ENCODE measurements at places on chromosomes 11 and 22.

DNA sequence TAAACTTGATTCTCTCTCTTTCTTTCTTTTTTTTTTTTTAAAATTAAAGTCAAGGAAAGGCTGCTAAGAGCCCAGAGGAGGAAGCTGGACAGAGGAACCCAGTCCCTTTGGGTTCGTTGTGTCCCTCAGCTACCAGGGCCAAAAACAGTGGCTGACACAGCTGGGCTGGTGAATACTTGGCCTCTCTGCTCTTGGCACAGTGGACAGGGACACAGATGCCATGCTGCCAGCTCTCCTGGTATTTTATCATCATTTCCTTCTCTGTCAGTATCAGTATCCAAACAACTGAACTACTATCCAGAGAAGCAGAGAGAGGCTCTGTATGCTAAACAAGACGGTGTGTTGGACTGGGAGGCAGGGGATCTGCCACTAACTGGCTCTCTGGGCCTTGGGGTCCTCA lies 123.7 kb upstream of the CCDC90B start:
- no peak for DNase-seq

DNA sequence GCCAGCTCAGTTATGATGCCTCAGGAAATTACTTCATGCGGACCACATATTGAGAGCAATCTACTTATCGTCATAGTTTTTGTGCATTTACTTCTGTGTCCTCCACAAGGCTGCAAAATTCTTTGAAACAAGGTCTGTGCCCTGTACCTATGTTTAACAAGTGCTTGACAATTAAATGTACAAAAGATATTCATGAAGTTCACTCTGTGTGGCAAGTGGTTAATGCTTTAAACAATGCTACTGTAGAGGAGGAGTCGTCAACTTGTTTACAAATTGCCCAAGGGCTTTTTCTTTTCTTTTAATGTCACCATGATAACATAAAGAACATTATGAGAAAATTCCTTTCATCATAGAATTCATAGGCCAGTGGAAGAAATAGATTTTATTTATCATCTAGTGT lies 871.5 kb upstream of the CCDC90B start:
- DNase-seq = no peak

DNA sequence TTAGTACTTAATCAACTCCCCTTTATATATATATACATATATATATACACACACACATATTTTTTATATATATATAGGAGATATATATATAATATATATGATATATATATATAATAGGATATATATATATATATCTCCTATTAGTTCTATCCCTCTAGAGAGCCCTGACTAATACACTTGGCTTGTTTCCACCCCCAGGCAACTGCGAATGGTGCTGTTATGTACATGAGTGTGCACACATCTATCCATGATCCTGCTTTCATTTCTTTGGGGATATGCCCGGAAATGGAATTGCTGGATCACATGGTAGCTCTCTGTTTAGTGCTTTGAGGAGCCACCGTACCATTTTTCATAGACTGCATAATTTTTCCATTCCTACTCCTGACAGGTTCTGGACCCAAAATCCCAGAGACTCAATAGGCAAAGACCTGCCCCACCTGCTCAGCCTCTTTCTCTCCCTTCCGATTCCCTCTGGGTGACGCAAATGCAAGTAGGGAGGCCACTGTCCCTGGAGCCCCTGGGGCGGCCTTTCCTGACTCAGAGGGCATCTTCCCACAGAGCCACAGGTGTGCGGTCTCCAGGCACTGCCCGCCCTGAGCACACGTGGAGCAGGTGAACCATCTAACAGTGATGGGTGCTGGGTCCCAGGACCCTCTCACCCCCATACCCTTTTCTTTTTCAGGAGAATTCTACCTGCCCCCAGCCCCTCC lies 12.0 kb downstream of the FGF3 start:
- no peak for DNase-seq

DNA sequence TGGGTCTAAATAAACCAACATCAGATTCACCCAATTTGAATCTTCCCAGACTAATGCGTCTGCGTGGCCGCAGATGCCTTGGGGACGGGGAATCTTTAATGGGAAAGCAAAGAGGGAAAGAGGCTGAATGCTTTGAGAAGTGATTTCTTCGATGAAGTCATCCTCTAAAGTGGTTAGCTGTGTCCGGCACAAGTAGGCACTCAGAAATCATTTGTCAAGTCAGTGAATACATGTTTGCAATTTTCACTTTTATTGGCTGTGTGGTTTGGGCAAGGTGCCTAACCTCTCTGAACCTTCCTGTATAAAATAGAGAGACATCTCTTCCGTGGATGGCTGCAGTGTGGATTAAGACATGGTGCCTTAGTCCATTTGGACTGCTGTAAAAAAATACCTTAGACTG lies 19.7 kb upstream of the IFT27 start:
- no peak for DNase-seq

DNA sequence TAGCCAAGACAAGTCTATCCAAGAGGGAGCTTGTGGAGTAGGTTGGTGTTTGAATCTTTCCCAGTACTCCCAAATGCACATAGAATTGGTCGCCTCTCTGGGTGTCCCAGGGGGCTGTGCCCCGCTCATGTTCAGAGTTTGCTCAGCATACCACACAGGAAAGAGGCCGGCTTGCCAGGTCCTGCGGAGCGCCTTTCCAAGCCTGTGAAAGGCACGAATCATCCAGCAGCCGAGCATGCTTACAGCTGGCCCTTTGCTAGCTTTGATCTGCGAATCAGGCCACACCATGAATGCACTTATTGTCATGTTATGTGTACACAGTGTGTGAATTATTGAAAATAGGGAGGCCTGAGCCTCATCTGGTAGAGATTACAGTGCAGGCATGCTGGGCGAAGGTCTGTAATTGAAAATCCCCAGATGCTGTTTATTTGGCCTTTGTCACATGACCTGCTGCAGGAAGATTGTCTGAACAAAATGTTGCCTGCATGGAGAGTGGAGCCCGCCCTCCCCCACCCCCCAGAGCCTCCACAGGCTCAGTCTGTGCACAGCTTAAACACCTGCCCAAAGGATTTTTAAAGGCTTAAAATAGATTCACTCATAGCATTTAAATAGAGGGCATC lies 163.3 kb upstream of the RASSF10 start:
- peak; percentile 51 for DNase-seq

GRCh38 chr11:60840470-60841430 lies 1.2 kb upstream of the CCDC86 start:
- no peak for DNase-seq

- no peak for DNase-seq
Observed at GRCh38 chr11:92409355-92409754, 184.7 kb downstream of the FAT3 start.

GRCh38 chr22:20148414-20148813 lies 2.4 kb downstream of the CCDC188 start:
- DNase-seq = no peak

GRCh38 chr11:70828593-70829082 lies 423.7 kb downstream of the SHANK2 start:
- no peak for DNase-seq

- no peak for DNase-seq
Observed at GRCh38 chr22:33030923-33031525, 27.2 kb downstream of the SYN3 start.

GRCh38 chr11:73795925-73796632 lies 8.4 kb downstream of the MRPL48 start:
- peak; percentile 31 for DNase-seq

GRCh38 chr11:128582496-128583366 lies 4.6 kb downstream of the ETS1 start:
- no peak for DNase-seq

- DNase-seq = no peak
Observed at GRCh38 chr11:34609850-34610249, 11.0 kb upstream of the EHF start.

GRCh38 chr22:17087498-17088131 lies 2.8 kb downstream of the IL17RA start:
- no peak for DNase-seq

GRCh38 chr11:123325533-123325932 lies 104.5 kb upstream of the GRAMD1B start:
- no peak for DNase-seq

DNA sequence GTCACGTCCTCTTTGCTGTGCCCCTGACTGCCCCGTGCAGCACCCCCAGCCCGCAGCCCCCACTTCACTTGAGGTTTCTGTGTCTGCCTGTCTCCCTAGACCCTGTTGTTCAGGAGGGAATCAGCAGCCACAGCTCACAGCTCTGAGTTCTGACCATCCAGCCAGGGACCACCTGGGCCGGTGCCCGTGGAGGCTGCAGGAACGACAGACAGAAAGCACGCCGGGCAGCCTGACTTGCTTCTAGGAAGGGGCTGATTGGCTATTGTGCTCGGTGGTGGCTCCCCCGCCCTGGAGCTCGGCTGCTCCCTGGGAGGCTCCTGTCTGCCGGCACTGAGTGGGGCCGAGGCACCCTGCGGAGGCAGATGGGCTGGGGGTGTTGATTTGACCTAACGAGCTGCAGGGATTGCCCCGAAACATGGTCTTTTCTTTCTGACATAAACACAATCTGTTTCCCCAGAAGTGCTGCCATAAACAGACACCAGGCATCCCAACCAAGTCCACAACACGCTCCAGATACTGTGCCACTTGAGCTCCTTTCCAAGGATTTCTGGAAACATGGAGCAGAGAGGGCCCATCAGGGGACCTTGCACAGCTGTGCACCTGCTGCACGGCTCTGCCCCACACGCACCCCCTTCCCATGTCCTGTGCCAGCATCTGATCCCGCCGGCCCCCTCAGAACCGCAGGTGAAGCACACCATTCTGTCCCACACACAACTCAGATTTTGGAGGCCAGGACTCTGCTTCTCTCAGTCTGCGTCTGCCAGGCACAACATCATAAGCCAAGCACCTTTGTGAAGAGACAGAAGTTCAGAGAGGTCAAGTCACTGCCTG lies 855.9 kb downstream of the TBC1D22A start:
- DNase-seq = no peak

DNA sequence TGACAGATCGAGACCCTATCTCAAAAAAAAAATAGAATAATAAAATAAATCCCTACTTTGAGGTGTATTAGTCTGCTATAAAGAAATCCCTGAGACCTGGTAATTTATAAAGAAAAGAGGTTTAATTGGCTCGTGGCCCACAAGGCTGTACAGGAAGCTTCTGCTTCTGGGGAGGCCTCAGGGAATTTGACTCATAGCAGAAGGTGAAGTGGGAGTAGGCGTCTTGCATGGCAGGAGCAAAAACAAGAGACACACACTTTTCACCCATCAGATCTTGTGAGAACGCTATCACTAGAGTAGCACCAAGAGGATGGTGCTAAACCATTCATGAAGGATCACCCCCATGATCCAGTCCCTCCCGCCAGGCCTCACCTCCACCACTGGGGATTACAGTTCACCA lies 29.2 kb downstream of the CDPF1 start:
- no peak for DNase-seq

- no peak for DNase-seq
Observed at GRCh38 chr11:20258376-20258895, 98.2 kb upstream of the DBX1 start.

DNA sequence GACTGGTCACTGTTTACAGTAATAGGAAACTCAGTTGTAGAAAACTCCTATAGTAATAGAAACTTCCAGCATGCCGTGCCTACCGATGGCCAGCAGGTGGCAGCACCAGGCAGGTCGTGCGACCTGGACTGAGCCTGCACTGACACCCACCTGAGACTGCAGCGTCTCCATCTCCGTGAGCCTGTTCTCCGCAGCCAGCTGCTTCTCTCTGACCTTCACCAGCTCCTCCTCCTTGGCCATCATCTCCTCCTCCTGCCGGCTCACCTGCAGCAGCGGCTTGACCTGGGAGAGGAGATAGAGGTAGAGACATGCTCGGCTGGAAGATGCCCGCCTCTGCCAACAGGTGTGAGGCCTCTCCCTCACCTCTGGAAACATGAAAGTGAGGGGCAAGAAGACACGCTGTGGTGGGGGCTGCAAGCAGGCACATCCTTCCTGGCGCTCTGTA lies 48.5 kb downstream of the APOL1 start:
- peak; percentile 84 for DNase-seq

DNA sequence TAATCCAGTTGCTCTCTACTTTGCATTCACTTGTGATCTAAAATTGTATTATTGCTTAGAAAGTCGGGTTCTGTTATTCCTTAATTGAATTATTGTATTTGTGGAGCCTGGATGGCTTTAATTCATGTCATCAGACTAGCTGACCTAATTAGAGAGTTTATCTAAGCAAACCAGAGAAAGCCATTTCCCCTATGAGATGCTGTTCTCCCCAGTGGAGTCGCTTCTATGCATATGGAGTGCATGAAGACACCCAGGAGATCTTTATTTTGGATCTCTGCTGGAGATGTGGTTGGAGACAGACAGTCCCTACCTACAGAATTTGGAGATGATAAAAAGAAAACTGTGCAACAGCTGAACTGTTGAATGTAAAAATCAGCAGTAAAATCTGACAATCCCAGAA lies 45.2 kb upstream of the MYO18B start:
- no peak for DNase-seq

GRCh38 chr11:74011360-74012073 lies 2.6 kb upstream of the UCP3 start:
- DNase-seq = no peak

GRCh38 chr22:43094551-43094950 lies 5.4 kb upstream of the TTLL1 start:
- DNase-seq = no peak

- DNase-seq = no peak
Observed at GRCh38 chr11:12393691-12394090, 16.3 kb downstream of the PARVA start.

DNA sequence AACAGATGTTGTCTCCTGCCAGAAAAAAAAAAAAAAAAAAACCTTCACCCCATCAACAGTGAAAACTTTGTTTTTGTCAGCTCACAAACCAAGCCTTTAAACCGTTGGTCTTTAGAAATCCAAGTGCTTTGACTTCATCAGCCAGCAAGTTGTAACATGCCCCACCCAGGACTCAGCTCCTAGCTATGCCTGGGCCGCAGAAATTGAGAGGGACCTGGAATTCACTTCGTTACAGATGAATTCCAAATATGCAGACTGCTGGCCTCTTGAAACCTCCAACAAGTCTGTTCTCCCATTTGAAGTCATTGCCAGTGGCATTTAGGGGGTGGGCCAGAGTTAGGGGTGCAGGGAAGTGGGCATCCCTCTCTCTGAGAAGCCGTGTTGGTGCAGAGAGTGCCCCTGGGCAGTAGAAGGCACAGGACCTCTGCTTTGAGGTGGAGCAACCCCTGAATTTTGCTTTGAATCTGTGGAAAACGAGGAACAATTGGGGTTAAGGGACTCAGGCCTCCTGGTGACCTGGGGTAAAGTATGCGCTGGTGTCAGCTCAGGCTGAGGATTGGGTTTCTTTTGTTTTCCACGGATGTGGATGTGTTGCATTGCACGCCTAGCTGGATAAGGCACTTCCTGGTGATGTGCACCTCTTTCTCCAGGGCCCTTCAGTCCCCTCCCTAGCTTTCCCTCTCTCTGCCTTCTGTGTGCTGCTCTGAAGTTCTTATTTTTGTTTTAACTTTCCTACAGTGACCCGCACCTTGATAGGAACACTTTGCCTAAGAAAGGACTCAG lies 109.5 kb downstream of the DBX1 start:
- no peak for DNase-seq
